Activated CD4-positive, alpha-beta memory T cell treated with anti-CD3 and anti-CD28 coated beads for 36 hours (primary cell): ENCODE measurements at places on chromosomes 1 and 21.

GRCh38 chr1:181115368-181115684 lies 26.8 kb downstream of the IER5 start:
- DNase-seq: no peak

GRCh38 chr1:242886137-242886536 lies 361.6 kb upstream of the PLD5 start:
- DNase-seq: no peak

- no peak for DNase-seq
Observed at GRCh38 chr1:174408146-174408545, 39.6 kb upstream of the GPR52 start.

- DNase-seq: peak; percentile 76
Observed at GRCh38 chr1:64956733-64957441, 9.5 kb downstream of the JAK1 start.

GRCh38 chr1:23184212-23184934 lies 15.7 kb upstream of the LUZP1 start:
- DNase-seq: peak; percentile 22

DNA sequence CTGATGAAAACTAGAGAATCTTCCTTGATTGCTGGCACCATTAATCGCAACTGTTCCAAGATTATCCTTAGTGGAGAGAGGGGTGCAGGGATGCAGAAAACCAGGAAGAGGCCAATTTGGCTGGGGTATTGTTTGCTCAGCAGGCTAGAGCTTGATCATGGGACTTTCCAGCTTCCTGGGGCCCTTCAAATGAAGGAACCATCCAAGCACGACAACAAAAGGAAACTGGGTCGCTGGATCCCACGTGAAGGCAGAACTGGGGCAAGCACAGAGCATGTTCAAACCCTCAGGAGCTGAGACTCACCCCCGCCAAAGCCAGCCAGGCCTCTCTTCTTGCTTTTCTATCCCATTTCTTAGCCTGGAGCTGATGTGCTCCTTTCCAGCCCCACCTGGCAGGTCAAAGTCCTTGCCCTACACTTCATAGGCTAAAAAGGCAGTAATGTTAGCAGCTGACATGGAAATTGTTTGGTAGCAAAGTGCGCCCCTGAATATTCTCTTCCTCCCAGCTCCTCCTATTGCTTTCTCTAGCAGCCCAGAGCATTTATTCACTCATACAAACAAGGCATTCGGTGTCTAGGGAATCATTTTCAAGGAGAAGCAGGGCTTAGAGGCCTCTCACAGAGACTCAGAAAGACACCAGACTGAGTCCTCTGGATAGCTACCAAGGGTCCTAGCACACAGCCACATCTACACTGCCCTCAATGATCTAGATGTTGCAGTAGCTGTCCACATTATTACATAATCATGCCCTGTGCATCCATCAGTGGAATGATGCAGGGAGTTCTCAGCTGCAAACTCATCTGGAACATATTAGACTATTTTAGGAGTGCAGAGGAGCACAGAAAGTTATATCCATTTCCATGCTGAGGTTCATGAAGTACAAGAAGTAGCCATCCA lies 11.5 kb downstream of the KCNA2 start:
- DNase-seq: no peak

- peak; percentile 92 for DNase-seq
Observed at GRCh38 chr1:58816072-58816746, 32.4 kb upstream of the JUN start.

- no peak for DNase-seq
Observed at GRCh38 chr21:16568244-16568643, 838.5 kb downstream of the USP25 start.

DNA sequence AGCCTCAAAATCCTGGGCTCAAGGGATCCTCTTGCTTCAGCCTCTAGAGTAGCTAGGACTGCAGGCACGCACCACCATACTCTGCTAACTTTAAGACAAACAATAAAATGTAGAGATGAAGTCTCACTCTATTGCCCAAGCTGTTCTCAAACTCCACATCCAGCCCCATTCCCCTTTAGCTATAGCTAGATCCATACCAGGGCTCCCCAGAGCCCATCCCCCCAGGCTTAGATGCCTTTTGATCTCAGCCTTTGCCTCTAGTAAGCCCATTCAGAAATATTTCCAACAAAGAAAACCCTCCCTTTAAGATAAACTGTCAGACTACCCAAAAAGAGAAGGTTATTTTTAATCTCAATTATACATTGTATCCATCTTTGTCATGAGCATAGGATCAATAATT lies 325.4 kb downstream of the CHRM3 start:
- no peak for DNase-seq

DNA sequence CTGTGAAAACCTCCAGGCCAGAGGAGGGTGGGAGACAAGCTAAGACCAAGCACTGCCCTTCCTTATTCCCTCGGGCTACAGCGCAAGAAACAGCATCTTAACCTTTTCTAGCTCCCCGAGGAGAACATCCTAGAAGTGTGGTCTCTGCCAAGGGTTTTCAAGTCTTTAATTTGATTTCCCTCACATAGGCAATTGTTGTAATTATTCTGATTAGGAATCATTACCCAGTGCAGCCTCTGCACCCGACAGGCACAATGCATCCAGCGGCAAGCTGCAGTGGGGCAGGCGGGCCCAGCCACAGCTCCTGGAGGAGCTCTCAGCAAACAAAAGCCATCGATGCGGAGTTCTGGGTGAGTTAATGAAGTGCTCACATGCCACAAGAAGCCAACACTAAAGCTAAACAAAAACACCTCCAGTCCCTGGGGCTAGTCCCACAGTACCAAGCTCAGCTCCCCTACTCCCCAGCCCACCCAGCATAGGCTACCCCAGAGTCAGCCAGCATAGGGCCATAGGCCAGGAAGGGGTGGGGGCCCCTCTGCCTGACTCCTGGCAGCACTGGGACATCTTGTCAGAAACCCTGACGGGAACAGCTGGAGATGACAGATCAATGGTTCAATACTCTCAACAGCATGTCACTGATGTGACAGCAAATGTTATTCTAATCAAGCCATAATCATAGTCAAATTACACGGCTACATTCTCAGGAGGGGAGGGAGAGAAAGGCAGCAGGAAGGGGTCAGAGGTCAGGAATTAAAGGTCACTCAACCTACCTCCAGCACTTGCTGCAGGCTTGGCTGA lies 42.5 kb downstream of the ERI3 start:
- no peak for DNase-seq

DNA sequence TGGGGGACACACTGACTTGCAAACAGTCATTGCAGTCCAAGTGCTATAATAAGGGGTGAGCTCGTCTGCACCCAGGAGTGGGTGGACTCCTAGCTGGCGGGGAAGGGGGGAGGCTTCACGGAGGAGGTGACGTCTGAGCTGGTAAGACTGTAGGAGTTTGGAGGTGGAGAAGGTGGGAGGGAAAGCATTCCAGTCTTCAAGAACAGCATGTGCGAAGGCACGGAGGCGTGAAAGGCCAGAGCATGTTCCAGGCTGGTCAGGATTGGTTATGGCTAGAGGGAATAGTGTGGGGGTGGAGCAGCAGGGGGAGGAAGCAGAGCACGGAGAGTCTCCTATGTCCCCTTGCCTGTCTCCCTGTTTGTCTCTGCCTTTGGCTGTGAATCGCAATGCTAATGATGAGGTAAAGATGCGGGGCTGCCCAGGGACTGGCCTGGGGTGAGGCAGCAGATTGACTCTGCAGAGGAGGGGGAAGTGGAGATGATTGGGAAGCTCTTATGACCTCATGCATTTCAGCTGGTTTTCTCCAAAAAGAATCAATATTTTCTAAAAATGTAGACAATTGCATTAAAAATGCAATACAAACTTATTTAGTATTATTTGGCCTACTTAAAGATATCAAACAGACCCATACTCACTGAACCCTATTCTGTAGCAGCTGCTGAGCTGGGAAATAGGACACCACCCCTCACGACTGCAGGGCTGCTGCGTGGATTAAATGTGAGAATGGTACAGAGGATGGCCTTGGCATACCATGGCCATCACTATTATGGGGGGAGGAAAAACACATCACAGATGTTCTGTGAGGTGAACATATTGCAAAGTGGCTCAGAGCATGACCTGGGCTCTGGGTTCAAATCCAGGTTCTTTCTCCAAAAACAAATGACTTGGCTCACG lies 2.6 kb upstream of the ZNF436 start:
- DNase-seq: no peak

GRCh38 chr1:55864251-55864650 lies 649.1 kb upstream of the USP24 start:
- no peak for DNase-seq

DNA sequence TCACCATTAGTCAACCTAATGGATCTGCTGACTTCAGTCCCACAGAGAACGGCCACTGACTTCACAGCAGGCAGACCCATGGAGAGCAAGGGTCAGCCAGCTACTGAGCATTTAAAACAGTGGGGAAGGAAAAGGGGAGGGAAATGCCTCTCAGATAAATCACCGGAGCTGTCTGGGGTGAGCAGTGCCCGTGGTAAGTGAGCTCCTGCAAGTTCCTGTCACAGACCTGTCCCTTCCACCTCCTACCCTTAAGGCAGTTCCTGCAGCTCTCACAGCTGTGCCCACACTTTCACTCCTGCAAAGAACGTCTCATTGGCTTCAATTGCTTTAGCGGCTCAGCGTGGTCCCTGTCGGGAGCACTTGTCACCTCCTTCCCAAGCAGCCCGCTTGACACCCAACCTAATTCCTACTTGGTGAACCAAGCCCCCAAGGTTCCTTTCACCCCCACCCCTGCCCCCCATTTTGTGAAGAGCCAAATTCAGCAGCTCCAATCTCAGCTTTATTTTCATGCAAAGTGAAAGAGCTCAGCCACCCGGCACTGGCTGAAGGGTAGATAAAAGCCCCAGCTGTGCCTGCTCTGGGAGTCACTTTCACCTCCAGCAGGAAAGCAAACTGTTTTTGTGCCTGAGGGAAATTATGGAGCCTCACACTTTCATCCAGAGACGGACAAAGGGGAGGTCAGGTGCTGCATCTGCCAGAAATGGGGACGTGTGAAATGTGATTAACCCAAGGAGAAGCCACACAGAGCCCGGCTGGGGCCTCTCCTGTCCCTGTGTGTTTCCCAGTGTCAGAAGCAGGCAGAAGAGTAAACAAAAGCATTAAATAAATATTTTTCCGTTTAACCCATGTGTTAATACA lies 306.2 kb downstream of the TTLL7 start:
- DNase-seq: peak; percentile 13

DNA sequence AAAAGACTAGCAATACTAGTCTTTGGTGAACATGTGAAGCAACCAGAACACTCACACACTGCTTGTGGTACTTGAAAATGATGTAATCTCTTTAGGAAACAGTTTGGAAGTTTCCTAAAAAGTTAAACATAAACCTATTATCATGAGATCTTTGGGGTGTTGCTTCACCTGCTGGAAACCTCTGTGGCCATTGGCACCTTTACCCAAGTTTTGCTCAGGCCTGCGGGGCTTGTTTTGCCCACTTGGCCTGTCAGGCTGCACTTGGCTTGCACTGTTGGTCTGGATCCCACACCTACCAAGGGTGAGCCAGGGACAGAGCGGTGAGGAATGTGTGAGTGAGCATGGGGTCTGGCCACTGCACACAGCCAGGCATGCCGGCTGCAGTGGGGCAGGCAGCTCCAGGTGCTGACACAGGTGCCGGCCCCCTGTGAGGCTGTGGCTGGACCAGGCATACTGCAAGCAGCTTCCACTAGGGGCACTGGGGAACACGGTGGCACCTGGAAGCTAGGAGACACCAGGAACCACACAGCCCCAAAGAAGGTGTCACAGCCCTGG lies 14.4 kb upstream of the FNBP1L start:
- no peak for DNase-seq
